ENCODE measurements at places on chromosomes 16 and 17. TPM values are rescaled to one million over a fixed set of nuclear protein-coding genes. Genes with fewer than 3 reads are reported as not detected.

Gene DNAI2
- not detected for total RNA-seq

Gene TEX19
- not detected for total RNA-seq

Gene UTS2R
- total RNA-seq: not detected

Gene KCNG4
- total RNA-seq: not detected

Gene KRTAP4-4
- not detected for total RNA-seq

Gene CAPN15
- total RNA-seq: 35.2 TPM

Gene MMD
- total RNA-seq: 13.8 TPM

Gene KRT32
- 0.67 TPM for total RNA-seq

Gene PLA2G10
- not detected for total RNA-seq

Gene VMO1
- 5.4 TPM for total RNA-seq

Gene MPP2
- 4.6 TPM for total RNA-seq

Gene LCAT
- total RNA-seq: 46.2 TPM

Gene HCRT
- total RNA-seq: not detected

Gene TPSAB1
- 11.5 TPM for total RNA-seq

Gene ORC6
- 1.8 TPM for total RNA-seq

Gene SEPTIN12
- not detected for total RNA-seq

Gene NSMCE1
- total RNA-seq: 39.5 TPM

Gene LDHD
- total RNA-seq: 12.1 TPM

Gene HOXB3
- total RNA-seq: 25.6 TPM

Gene OR1F1
- not detected for total RNA-seq

Gene KRT20
- total RNA-seq: not detected

Gene HEATR9
- 0.27 TPM for total RNA-seq

Gene GLIS2
- total RNA-seq: 39.4 TPM

Gene CSH2
- not detected for total RNA-seq

Gene DCTN5
- total RNA-seq: 45.5 TPM

Gene GABARAP
- 397 TPM for total RNA-seq

Gene ATP2C2
- total RNA-seq: 0.58 TPM

Gene HSPB9
- not detected for total RNA-seq

Gene TERF2IP
- 79.2 TPM for total RNA-seq

Gene CD300LB
- total RNA-seq: 1.2 TPM

Gene SLC52A1
- total RNA-seq: not detected

Gene INO80E
- total RNA-seq: 59.2 TPM

Gene KRTAP17-1
- total RNA-seq: not detected

Gene ACSM5
- 15.6 TPM for total RNA-seq

Gene SOST
- not detected for total RNA-seq

Gene AGRP
- not detected for total RNA-seq

Gene DLX4
- total RNA-seq: not detected

Gene BRIP1
- 0.53 TPM for total RNA-seq

Gene ZNF771
- total RNA-seq: 7.5 TPM

Gene TELO2
- total RNA-seq: 27.9 TPM

Gene SLC16A6
- 1.1 TPM for total RNA-seq

Gene SP6
- 0.62 TPM for total RNA-seq

Gene SDR42E2
- total RNA-seq: not detected

Gene USP43
- 0.18 TPM for total RNA-seq

Gene P2RX5
- total RNA-seq: 1.8 TPM

Gene EFNB3
- 0.53 TPM for total RNA-seq

Gene CES5A
- not detected for total RNA-seq

Gene KCNH4
- total RNA-seq: 0.36 TPM

Gene SHISA6
- total RNA-seq: 11.0 TPM

Gene GALR2
- not detected for total RNA-seq

All from sciatic nerve (tissue), 2 donors.